ENCODE measurements at places on chromosomes 3 and 15.

DNA sequence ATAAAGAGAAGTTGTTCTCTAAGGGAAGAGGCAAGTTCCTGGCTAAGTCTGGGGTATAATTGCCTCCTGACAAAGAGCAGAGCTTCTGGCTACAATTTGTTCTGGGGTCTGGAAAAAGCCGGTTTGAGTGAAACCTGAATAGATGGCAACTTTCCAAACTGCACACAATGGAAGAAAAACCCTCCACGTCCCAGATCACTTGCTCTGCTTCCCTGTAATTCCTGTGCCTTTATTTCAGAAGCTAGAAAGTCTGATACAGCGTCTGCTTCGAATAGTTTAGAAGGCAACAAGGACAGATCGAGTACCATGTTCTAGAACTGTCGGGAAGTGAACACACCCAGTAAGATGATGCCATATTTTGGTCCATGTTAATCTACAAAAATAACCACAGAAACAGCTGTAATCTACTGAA, 1.6 kb upstream of the WDR82 start:
- peaks cover 7% of the 10 kb centered on the region for H3K4me1 ChIP-seq
- no peak overlapping the region for H3K4me3 ChIP-seq
- no peak overlapping the region for H3K27ac ChIP-seq
- DNase-seq, result no peak

DNA sequence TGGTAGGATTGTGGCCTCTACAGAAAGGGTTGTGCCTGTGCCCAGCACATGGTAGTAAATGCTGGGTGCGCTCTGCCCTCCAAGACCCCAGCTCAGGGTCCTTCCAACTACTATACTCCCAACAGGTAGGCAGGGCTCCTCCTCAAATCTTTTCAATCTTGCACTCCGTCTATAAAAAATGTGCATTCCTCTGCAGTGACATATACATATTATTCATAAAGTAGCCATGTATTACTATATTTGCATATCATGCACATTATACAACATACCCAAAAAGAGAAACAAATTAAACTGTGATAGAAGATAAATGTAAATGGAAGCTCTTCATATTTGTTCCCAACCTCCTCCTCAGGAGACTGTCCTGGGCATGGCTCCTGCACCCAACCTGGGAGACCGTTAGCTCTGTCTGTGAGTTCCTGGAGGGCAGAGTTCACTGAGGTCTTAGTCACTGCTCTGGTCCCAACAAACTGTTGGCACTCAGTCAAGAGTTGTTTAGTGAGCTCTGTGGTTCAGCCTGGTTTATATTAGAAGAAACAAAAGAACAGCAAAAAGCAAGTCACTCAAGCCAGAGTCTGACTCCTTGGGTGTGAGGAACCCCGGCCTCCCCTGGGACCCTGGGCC, 47.7 kb upstream of the GRIP2 start:
- H3K4me1 ChIP-seq, result no peaks in the 10 kb centered on the region
- peaks cover 3% of the 10 kb centered on the region for H3K27me3 ChIP-seq
- no peak overlapping the region for H3K4me3 ChIP-seq
- DNase-seq, result no peak

GRCh38 chr3:120244834-120245225, 40.2 kb downstream of the GPR156 start:
- DNase-seq, result peak; percentile 43
- peaks cover 5% of the 10 kb centered on the region for H3K4me1 ChIP-seq
- H3K27me3 ChIP-seq, result no peaks in the 10 kb centered on the region
- H3K27ac ChIP-seq, result peak overlapping the region; percentile 89
- peak overlapping the region; percentile 57 for H3K4me3 ChIP-seq
- peaks cover 8% of the 10 kb centered on the region for H3K36me3 ChIP-seq

- H3K27ac ChIP-seq, result peak overlapping the region; percentile 89
- H3K4me1 ChIP-seq, result peaks cover 25% of the 10 kb centered on the region
- peak overlapping the region; percentile 99 for H3K4me3 ChIP-seq
- H3K36me3 ChIP-seq, result no peaks in the 10 kb centered on the region
- peak; percentile 21 for DNase-seq
These were observed 543 bp downstream of the MEF2A start for GRCh38 chr15:99566157-99566897.

- H3K27ac ChIP-seq, result no peak overlapping the region
- DNase-seq, result no peak
- H3K4me3 ChIP-seq, result no peak overlapping the region
- peaks cover 5% of the 10 kb centered on the region for H3K27me3 ChIP-seq
- peaks cover 2% of the 10 kb centered on the region for H3K4me1 ChIP-seq
These were observed 2.2 kb downstream of the VPS8 start for GRCh38 chr3:184814214-184814613.

DNA sequence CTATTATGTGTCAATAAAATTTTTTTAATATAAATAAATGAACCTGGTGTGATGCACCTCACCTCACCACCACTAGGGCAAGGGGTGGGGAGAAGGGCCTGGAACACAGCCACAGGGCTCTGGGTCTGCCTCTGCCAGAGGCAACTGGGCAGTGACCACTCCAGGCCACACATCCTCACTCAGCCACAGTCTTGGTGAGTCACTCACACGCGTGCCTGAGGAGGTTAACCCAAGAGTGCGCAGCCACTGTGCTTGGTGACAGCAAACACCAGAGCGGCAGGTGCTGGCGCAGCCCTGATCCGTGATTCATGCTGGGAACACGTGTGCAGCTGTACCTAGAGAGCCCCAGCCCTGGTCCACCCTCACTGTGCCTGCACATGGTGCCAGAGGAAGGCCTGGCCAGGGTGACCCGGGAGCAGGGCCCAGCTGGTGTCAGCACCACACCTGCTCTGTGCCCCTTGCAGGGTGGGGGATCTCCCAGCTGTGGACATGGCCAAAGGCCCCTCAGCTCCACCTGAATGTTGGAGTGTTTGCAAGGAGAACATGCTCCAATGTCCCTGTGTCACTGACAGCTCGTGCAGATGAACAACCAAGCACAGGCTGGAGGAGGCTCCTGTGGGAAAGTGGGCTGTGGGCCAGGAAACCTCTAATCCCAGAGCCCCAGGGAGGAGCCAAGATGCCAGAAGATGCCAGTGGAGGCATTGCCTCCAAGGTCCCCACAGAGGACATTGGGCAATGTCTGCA, 2.1 kb downstream of the SLC41A3 start:
- no peak overlapping the region for H3K4me3 ChIP-seq
- H3K27me3 ChIP-seq, result peaks cover 3% of the 10 kb centered on the region
- no peak overlapping the region for H3K27ac ChIP-seq
- H3K4me1 ChIP-seq, result peaks cover 2% of the 10 kb centered on the region
- H3K36me3 ChIP-seq, result peaks cover 13% of the 10 kb centered on the region

- H3K4me3 ChIP-seq, result no peak overlapping the region
- H3K27ac ChIP-seq, result no peak overlapping the region
- H3K36me3 ChIP-seq, result no peaks in the 10 kb centered on the region
- peaks cover 14% of the 10 kb centered on the region for H3K27me3 ChIP-seq
- DNase-seq, result no peak
These were observed 54.7 kb upstream of the KLF13 start for GRCh38 chr15:31271711-31272557.

GRCh38 chr15:37040072-37040742, 60.1 kb downstream of the MEIS2 start:
- H3K36me3 ChIP-seq, result no peaks in the 10 kb centered on the region
- H3K4me1 ChIP-seq, result peaks cover 45% of the 10 kb centered on the region
- DNase-seq, result no peak
- peaks cover 9% of the 10 kb centered on the region for H3K27me3 ChIP-seq
- peak overlapping the region; percentile 36 for H3K27ac ChIP-seq
- peak overlapping the region; percentile 66 for H3K4me3 ChIP-seq

- H3K36me3 ChIP-seq, result no peaks in the 10 kb centered on the region
- peaks cover 13% of the 10 kb centered on the region for H3K4me1 ChIP-seq
- DNase-seq, result no peak
These were observed 7.7 kb downstream of the COL8A1 start for GRCh38 chr3:99646107-99646435.

DNA sequence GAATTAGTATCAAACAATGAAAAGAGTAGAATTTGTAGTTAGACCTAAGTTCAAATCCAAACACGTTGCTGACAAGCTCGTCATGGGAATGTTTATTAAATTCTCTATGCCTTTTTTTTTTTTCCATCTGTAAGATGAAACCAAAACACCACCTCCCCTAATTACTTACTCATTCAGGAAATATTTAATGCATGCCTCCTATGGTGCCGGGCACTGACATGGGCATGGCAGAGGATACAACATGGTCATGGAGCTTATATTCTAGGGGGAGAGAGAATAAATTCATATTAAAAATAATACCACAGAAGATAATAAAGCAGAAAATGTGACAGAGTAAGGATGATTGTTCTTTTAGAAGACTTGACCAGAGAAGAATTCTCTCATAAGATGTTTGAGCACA, 215.8 kb downstream of the RYR3 start:
- H3K27ac ChIP-seq, result no peak overlapping the region
- no peaks in the 10 kb centered on the region for H3K4me1 ChIP-seq
- H3K27me3 ChIP-seq, result no peaks in the 10 kb centered on the region
- DNase-seq, result no peak

DNA sequence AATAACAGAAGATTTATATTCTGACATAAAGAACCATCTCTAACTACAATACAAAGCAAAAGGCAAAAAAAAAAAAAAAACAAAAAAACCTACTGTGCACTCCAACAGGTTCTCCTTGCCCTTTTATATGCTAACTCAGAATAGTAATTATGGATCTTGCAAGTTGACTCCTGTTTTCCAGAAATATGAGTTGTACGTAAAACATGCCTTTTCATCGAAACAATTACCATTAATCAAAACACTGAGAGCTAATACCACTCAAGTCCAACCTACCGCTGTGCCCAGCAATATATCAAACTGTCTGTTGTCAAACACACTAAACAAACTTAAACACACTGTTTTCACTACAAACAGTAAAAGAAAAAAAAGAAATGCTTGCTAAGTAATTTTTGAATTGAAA, 389.8 kb downstream of the TBC1D5 start:
- H3K4me3 ChIP-seq, result no peak overlapping the region
- no peak overlapping the region for H3K27ac ChIP-seq
- DNase-seq, result no peak
- H3K27me3 ChIP-seq, result no peaks in the 10 kb centered on the region
- peaks cover 19% of the 10 kb centered on the region for H3K4me1 ChIP-seq
